SK-N-SH (cell line): ENCODE measurements at places on chromosomes 2 and 18.
A peak's percentile ranks its signal among the peaks of the same experiment; 100 is the strongest.

GRCh38 chr2:14806613-14807012 lies 174.1 kb downstream of the LRATD1 start:
- H3K36me3 ChIP-seq: no peaks in the 10 kb centered on the region
- no peaks in the 10 kb centered on the region for H3K4me1 ChIP-seq
- no peaks in the 10 kb centered on the region for H3K27me3 ChIP-seq

GRCh38 chr18:59021500-59021899 lies 118.2 kb upstream of the SEC11C start:
- H3K27me3 ChIP-seq: no peaks in the 10 kb centered on the region
- no peak overlapping the region for H3K4me3 ChIP-seq
- H3K27ac ChIP-seq: peak overlapping the region; percentile 85
- peaks cover 8% of the 10 kb centered on the region for H3K4me1 ChIP-seq

DNA sequence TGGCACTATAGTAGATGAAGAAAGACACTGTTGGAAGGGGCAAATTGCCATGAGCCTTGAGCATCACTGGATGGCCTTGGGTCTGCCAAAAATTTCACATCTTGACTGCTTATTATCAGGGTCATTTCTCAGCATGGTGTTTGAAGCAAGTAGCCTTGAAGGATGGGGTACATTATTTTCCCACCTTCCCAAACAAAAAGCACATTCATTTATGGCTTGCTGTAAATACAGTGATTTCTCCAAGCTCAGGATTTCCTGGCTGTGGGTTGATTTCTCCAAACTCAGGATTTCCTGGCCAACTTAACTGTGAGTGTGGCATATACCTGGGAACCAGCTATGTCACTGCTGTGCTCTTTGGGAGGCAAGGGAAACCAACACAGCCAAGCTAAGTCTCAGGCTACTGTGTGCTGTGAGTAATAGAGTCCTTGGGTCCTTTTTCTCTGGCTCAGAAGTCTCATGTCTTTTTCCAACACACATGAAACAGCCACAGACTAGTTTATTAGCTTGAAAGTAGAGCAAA lies 116.6 kb downstream of the SPHKAP start:
- H3K27ac ChIP-seq: no peak overlapping the region
- H3K27me3 ChIP-seq: no peaks in the 10 kb centered on the region; the same call in 1 of the 2 replicates
- H3K4me3 ChIP-seq: no peak overlapping the region
- H3K4me1 ChIP-seq: no peaks in the 10 kb centered on the region
- DNase-seq: no peak

DNA sequence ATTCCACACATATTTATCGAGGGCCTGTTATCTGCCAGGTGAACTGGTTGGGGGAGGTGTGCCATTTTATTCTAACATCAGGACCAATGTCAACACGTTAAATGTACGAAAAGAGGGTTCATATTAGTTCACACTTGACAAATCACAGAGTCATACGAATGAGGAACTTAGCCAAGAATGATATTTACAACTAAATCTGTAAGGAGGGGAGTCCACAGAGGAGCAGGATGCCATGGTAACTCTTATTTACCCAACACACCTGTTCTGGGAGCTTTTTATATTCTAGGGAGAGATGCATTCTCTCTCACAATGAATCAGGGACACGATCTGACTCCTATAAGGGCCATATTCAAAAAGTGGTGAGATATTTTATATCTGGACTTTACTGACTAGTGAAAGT lies 144.1 kb downstream of the CDC42EP3 start:
- H3K4me1 ChIP-seq: no peaks in the 10 kb centered on the region; the same call in 1 of the 2 replicates
- no peak for DNase-seq
- H3K4me3 ChIP-seq: no peak overlapping the region
- no peak overlapping the region for H3K27ac ChIP-seq
- no peaks in the 10 kb centered on the region for H3K27me3 ChIP-seq

DNA sequence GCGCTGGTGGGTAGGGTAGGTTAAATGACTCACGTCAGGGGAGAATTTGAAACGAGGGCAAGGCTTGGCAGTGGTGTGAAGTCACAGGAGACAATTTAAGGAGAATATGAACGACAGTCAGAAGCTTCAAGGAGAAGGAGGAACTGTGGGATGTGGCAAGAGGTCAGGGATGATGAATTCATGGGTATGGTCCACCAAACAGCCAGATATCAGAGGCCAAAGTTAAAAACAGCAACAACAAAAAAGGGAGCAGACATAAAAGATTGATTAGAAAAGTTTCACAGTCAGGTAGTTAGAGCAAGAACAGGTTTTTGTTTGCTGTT lies 1.4 kb upstream of the ZNF396 start:
- no peaks in the 10 kb centered on the region for H3K36me3 ChIP-seq
- H3K4me1 ChIP-seq: no peaks in the 10 kb centered on the region
- H3K4me3 ChIP-seq: no peak overlapping the region
- peaks cover 6% of the 10 kb centered on the region; the same call in 1 of the 2 replicates for H3K27me3 ChIP-seq
- no peak for DNase-seq

- H3K36me3 ChIP-seq: no peaks in the 10 kb centered on the region
- H3K4me1 ChIP-seq: peaks cover 23% of the 10 kb centered on the region; the same call in 1 of the 2 replicates
- H3K27me3 ChIP-seq: no peaks in the 10 kb centered on the region
- H3K4me3 ChIP-seq: no peak overlapping the region
Observed at GRCh38 chr2:127179766-127180165, 40.3 kb downstream of the CYP27C1 start.

DNA sequence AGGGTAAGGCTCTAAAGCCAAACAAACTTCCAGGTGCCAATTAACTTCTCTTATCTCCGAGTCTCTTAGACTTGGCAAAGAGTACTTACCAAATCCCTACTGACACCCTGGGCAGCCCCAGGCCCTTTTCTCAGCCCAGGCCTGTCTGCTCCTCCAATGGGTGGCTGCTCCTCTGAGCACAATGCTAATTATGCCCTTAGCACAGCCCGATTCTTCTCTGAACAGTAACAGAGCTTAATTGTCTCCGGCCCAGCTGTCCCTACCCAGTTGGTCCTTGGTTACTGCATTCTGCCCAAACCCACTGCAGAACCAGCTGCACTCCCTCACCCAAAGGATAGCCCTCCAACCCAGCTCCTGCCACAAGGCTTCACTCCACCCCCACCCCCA lies 110.3 kb downstream of the SMAD7 start:
- no peak for DNase-seq
- H3K4me1 ChIP-seq: peaks cover 61% of the 10 kb centered on the region; the same call in 1 of the 2 replicates
- peaks cover 4% of the 10 kb centered on the region; the same call in 1 of the 2 replicates for H3K36me3 ChIP-seq
- peak overlapping the region; percentile 76 for H3K27ac ChIP-seq

DNA sequence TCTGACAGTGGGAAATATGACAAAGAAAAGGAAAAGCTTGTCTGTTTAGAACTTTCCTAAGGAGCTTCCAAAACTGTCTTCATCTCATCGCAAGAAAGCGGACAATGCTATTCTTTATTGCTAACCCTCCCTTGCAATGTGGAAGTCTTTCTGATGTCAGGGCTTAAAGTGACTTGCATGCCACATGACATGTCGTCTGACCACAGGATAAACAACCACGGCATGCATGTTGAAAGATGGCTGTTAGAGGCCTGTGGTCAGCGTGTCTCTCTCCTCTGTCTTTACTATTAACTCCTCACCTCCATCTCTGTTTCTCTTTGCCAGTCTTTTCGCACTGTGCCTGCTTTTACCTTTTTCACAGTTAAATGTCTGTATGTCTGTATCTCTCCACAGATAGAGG lies 389.8 kb downstream of the LNPK start:
- H3K27me3 ChIP-seq: no peaks in the 10 kb centered on the region
- H3K4me1 ChIP-seq: no peaks in the 10 kb centered on the region
- H3K36me3 ChIP-seq: no peaks in the 10 kb centered on the region
- DNase-seq: no peak
- H3K27ac ChIP-seq: no peak overlapping the region

- H3K27ac ChIP-seq: no peak overlapping the region
- no peak overlapping the region for H3K4me3 ChIP-seq
- H3K36me3 ChIP-seq: no peaks in the 10 kb centered on the region
Observed at GRCh38 chr2:11738589-11739436, 7.6 kb upstream of the LPIN1 start.

GRCh38 chr2:28639836-28640235 lies 111.8 kb upstream of the PPP1CB start:
- H3K4me3 ChIP-seq: no peak overlapping the region
- H3K27me3 ChIP-seq: no peaks in the 10 kb centered on the region
- DNase-seq: no peak
- peaks cover 5% of the 10 kb centered on the region; the same call in 1 of the 2 replicates for H3K4me1 ChIP-seq
- H3K36me3 ChIP-seq: no peaks in the 10 kb centered on the region
- H3K27ac ChIP-seq: no peak overlapping the region

DNA sequence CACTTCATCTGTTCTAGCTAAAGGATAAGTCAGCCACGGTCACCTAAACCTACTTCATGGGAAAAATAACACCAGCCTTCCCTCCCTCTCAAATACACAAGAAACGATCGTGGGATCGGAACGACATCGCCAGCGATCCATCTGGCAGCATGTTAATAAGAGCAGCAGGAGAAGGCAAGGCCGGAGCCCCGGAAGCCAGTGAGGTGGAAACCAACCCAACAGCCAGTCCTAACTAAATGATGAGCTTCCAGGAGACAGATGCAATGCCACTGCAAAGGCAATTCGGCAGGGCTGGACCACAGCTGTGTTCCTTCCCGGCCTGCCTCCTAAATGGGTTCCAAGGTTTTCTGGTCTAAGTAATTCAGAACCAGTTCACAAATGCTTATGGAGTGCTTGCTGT lies 117.5 kb downstream of the TMEM163 start:
- H3K4me1 ChIP-seq: no peaks in the 10 kb centered on the region
- no peak for DNase-seq
- H3K36me3 ChIP-seq: no peaks in the 10 kb centered on the region
- no peaks in the 10 kb centered on the region for H3K27me3 ChIP-seq
- H3K4me3 ChIP-seq: no peak overlapping the region

GRCh38 chr2:112836695-112837117 lies at the start of gene IL1B:
Gene IL1B (minus strand): TSS chr2:112836779. CDS start chr2:112836229, 550 bp downstream.
- H3K4me3 ChIP-seq: no peak within 1 kb of the TSS
- H3K27ac ChIP-seq: no peak within 1 kb of the TSS
- H3K36me3 ChIP-seq: no peaks in the 10 kb centered on the region
- no peaks in the 10 kb centered on the region; the same call in 1 of the 2 replicates for H3K4me1 ChIP-seq
- H3K27me3 ChIP-seq: peaks cover 10% of the 10 kb centered on the region; the same call in 1 of the 2 replicates
- no peak for DNase-seq

- H3K36me3 ChIP-seq: peaks cover 5% of the 10 kb centered on the region; the same call in 1 of the 2 replicates
- H3K4me3 ChIP-seq: no peak overlapping the region
- no peaks in the 10 kb centered on the region for H3K27me3 ChIP-seq
- no peak overlapping the region for H3K27ac ChIP-seq
Observed at GRCh38 chr2:47334356-47335136, 68.4 kb upstream of the MSH2 start.

- H3K36me3 ChIP-seq: no peaks in the 10 kb centered on the region
- no peak overlapping the region for H3K27ac ChIP-seq
- DNase-seq: no peak
- H3K4me3 ChIP-seq: no peak overlapping the region
- no peaks in the 10 kb centered on the region for H3K4me1 ChIP-seq
Observed at GRCh38 chr2:163253621-163254285, 415.2 kb upstream of the KCNH7 start.

- peaks cover 13% of the 10 kb centered on the region for H3K36me3 ChIP-seq
- H3K27ac ChIP-seq: no peak overlapping the region
- no peak overlapping the region for H3K4me3 ChIP-seq
- H3K27me3 ChIP-seq: no peaks in the 10 kb centered on the region
Observed at GRCh38 chr18:49335677-49336076, 124.8 kb downstream of the DYM start.

GRCh38 chr2:168184681-168185513 lies 62.5 kb downstream of the STK39 start:
- H3K27me3 ChIP-seq: no peaks in the 10 kb centered on the region
- no peak for DNase-seq
- H3K36me3 ChIP-seq: 0 out of 2 replicates have a peak, but pooled peaks cover 5% of the 10 kb centered on the region
- H3K27ac ChIP-seq: no peak overlapping the region

DNA sequence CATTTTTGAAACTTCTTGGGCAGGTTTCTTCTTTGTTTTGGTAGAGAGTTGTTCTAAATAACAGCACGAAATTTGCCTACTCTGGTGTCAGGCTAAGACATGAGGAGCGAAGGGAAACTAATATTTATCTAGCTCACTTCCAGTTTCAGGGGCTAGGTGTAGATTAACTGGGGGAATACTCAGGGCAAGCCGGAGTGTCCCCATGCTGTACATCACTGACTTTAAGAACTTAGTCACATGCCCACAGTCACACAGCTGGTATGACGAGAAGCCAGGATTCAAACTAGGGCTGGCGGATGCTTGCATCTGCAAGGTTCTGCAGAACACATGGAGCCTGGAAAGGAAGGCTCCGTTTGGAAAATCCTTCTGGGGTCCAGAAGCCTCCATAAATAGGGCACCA lies 133.3 kb downstream of the ALPK2 start:
- no peak overlapping the region for H3K4me3 ChIP-seq
- no peak for DNase-seq
- H3K4me1 ChIP-seq: peaks cover 8% of the 10 kb centered on the region; the same call in 1 of the 2 replicates

GRCh38 chr18:51153659-51154371 lies 43.7 kb downstream of the MEX3C start:
- no peaks in the 10 kb centered on the region for H3K36me3 ChIP-seq
- no peak overlapping the region for H3K4me3 ChIP-seq
- peak; percentile 35 for DNase-seq
- H3K27me3 ChIP-seq: no peaks in the 10 kb centered on the region
- no peaks in the 10 kb centered on the region for H3K4me1 ChIP-seq
- H3K27ac ChIP-seq: no peak overlapping the region

GRCh38 chr18:52907543-52908308 lies 567.7 kb downstream of the DCC start:
- no peaks in the 10 kb centered on the region for H3K36me3 ChIP-seq
- no peak for DNase-seq
- no peaks in the 10 kb centered on the region for H3K27me3 ChIP-seq
- no peak overlapping the region for H3K4me3 ChIP-seq

GRCh38 chr2:149355716-149356422 lies 25.5 kb downstream of the LYPD6 start:
- no peak overlapping the region for H3K27ac ChIP-seq
- H3K4me3 ChIP-seq: no peak overlapping the region
- H3K36me3 ChIP-seq: no peaks in the 10 kb centered on the region

GRCh38 chr2:186822323-186822722 lies 26.6 kb downstream of the ZSWIM2 start:
- peak overlapping the region; percentile 50 for H3K27ac ChIP-seq
- H3K4me3 ChIP-seq: no peak overlapping the region
- no peaks in the 10 kb centered on the region for H3K36me3 ChIP-seq
- DNase-seq: no peak
- H3K27me3 ChIP-seq: no peaks in the 10 kb centered on the region

DNA sequence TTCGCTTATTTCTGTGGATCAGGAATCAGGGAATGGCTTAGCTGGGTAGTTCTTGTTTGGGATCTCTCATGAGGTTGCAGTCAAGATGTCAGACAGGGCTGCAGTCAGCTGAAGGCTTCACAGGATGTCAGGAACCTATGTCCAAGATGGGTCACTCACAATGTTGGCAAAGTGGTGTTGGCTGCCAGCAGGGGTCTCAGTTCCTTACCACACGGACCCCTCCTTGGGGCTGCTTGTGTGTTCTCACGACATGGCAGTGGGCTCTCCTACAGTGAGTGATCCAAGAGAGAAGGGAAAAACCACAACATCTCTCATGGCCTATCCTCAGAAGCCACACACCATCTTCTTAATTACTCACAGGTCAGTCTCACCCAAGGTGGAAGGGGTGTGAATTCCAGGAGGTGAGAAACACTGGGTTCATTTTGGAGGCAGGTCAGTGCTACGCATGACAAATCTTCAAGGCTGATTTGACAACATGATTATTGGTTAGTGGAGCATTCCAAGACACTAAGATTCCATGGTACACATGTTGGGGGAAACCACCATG lies 1.3 kb upstream of the ANTXR1 start:
- no peaks in the 10 kb centered on the region for H3K27me3 ChIP-seq
- peaks cover 13% of the 10 kb centered on the region for H3K36me3 ChIP-seq
- H3K4me3 ChIP-seq: no peak overlapping the region
- H3K4me1 ChIP-seq: peaks cover 21% of the 10 kb centered on the region
- no peak overlapping the region for H3K27ac ChIP-seq

- no peaks in the 10 kb centered on the region for H3K36me3 ChIP-seq
- H3K27me3 ChIP-seq: no peaks in the 10 kb centered on the region
- DNase-seq: no peak
Observed at GRCh38 chr2:181312515-181312927, 144.7 kb upstream of the ITGA4 start.

GRCh38 chr2:35501076-35501475 lies 854.5 kb upstream of the CRIM1 start:
- no peaks in the 10 kb centered on the region for H3K36me3 ChIP-seq
- H3K4me1 ChIP-seq: no peaks in the 10 kb centered on the region
- no peak overlapping the region for H3K27ac ChIP-seq
